IPS DF 19.7 (cell line): ENCODE measurements at places on chromosomes 6 and 20.

- DNase-seq, result no peak
Measured at GRCh38 chr6:161906571-161906970, 632.7 kb upstream of the AGPAT4 start.

GRCh38 chr6:44004625-44005506, 122.4 kb downstream of the MRPL14 start:
- no peak for DNase-seq

DNA sequence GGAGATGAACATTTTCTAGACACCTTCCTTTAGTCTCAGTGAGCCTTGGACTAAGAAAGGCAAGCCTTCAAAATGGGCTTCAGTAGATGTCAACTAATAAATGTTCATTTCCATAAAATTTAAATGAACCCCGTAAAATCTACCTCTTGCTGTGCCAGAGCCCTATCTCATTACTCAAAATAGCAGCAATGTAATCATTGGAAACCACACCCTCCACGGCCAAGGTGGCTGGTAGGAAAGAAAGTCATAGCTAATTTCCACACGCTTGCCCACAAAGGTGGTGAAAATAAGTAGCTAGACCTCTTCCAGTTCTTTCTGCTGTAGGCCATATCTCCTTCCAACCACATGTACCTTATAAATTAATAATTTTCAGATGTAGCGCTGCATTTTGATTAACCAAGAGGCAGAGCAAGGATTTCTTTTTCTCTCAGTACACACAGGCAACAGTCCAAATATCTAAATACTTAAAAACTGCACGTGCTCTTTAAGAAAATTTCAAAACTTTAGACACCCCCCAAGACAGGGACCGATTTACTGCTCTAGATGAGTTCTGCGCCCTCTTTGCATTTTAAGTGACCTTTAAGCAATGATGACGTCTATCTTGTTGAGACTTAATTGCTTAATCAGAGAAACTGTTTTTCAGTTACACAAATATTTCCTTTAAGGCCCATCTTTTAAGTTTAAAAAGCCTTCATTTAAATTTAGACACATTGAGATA, 290.8 kb downstream of the ZNF217 start:
- no peak for DNase-seq

DNA sequence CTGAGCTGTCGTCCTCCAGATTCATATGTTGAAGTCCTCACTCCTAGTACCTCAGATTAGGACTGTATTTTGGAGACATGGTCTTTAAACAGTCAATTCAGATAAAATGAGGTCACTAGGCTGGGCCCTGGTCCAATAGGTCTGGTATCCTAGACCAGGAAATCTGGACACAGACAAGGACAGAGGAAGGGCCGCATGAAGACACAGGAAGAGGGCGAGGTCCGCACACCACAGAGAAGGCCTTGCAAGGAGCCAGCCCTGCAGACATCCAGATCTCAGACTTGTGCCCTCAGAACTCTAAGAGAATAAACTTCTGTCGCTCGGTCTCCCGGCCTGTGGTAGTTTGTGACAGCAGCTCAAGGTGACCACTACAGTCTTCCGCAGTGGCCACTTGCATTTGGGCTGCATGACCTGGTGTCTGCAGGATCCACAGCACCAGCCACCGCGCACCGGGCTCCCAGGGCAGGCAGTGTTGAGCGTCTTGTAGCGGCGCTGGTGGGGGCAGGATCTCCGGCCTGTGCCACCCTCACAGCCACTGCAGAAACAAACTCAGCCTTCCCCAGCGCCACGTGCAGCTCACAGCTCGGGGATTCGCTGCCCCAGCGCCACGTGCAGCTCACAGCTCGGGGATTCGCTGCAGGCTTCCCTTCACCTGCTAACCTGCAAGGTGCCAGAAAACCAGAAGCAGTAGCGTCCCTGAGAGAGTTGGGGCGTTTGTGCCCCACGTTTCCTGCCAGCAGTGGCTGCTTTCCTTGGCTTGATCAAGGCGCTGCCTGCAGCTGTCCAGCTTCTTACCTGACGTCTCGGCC, 6.0 kb upstream of the RBM38 start:
- no peak for DNase-seq

DNA sequence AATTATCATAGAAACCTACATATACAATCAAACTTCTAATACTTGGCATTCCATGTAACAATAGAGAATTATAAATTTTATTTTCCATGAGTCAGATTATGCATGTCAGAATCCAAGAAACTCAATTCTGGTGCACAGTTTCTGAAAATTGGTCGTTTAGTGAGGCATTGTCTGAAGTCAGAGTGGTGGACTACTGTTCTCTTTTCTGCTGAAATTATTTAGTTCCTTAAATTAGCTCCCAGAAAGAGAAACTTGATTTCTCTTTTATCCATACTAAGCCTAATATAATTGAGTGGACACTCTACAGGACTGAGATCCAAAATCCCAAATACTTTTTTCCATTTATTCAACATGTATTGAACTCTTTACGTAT, 265.5 kb downstream of the ALDH8A1 start:
- DNase-seq, result no peak

- no peak for DNase-seq
Measured at GRCh38 chr6:127276331-127276730, 9.7 kb downstream of the RNF146 start.

- DNase-seq, result no peak
Measured at GRCh38 chr20:6812530-6812929, 45.0 kb downstream of the BMP2 start.

GRCh38 chr20:23915844-23916243, 36.3 kb upstream of the CST5 start:
- no peak for DNase-seq

- no peak for DNase-seq
Measured at GRCh38 chr6:106964954-106965353, 9.6 kb downstream of the CD24 start.

- DNase-seq, result no peak
Measured at GRCh38 chr20:12882832-12883506, 125.8 kb upstream of the SPTLC3 start.

DNA sequence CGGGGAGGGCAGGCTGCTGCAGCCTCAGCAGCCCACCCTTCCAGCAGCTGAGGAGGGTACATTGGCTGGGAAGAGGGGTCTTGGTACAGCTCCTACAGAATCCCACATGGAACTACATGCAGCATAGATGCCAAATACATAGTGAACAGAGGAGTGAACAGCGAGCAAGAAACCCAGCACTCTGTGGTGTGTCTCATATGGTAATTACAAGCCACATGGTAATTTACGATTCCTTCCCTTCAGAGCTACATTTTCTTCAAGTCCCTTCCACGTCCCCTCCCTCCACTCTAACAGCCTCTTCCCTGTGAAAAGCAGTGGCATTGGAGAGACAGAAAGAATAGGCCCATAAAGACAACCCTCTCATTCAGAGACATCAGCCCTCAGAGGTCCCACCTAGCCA, 167.7 kb downstream of the SYNDIG1 start:
- DNase-seq, result no peak
